ENCODE measurements at places on chromosomes 12 and 14.
A peak's percentile ranks its signal among the peaks of the same experiment; 100 is the strongest.

DNA sequence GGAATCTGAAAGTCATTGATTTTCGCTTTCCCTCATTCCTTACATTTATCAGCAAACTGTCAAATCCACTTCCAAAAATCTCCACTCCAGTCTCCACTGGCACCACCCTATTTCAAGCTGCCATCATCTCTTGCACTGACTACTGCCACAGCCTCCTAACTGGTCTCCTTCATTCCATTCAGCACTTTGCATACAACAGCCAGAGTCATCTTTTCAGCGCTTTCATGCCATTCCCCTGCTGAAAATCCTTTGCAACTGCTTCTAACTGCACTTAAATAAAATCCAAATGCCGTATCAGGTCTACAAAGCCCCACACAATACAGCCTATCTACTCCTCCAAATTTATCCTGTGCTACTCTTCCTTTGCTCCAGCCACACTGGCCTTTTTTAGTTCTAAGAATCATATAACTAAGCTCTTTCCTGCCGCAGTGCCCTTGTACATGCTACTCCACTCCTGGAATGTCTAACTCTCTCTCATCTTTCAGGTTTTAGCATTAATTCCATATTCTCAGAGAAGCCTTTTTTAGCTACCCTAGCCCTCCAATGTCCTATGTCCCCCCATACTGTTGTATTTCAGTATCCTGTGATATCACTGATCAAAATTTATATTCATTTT, 21.6 kb downstream of the FERMT2 start:
- no peak for DNase-seq

GRCh38 chr14:56555921-56556570, 23.6 kb upstream of the TMEM260 start:
- DNase-seq: no peak

DNA sequence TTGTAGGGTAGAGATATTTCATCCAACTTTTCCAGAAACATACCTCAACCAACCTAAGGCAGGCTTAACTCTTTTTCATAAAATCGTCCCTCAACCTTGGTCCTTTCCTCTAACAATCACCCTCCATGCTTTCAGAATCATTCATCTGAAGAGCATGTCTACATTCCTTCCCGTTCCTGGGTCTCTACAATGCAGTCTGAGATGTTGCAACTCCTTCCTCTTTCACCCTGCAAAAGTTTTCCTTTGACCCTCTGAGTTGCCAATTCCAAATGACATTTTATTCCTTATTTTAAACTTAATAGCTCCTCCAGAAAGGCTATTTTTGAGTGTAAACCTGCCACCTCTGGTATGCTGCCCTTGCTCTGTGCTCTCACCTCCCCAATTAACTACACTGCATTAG, 16.7 kb downstream of the SLC7A7 start:
- DNase-seq: no peak

DNA sequence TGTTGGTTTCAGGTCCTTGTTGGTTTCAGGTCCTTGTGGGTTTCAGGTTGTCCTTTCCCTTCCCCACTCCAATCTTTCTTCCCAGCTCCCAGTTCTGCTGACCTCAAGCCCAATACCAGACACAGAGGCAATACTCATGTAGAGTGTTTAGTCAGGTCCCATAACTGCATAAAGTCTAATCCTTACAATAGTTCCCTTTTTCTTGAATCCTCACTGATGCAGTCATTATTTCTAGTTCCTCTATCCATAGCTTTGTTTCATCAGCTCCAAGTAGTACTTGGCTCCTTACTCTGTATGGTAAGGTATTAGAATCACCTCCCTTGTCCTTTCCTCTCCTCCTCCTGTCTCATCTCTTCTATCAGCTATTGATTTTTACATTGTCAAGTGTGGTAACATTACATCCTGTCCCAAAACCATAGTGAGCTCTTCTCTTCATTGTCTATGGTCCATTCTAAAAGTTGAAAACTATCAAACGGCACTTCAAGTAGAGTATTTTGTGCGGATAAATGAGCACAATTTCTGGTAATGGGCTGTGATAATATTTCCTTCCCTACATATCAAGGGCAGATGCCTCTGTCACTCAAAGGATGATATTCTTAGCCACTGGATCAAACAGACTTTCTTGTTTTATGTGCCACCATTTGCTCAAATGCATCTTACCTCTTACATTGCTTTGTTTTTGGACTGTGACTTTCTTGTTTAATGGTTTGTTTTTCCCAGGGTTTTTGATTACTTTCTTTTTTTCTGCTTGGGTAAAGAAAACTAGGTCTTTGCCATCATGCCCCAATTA, 57.2 kb upstream of the JDP2 start:
- no peak for DNase-seq

- DNase-seq: peak; percentile 20
Measured at GRCh38 chr14:82710267-82710841, 1176.7 kb upstream of the SEL1L start.

- DNase-seq: no peak
Measured at GRCh38 chr14:88775532-88775931, 17.2 kb downstream of the EML5 start.

Measured in CMK (cell line).